Naive thymus-derived CD8-positive, alpha-beta T cell (primary cell): ENCODE measurements at places on chromosomes 3 and 15.

- DNase-seq, result no peak
Measured at GRCh38 chr3:37558580-37558979, 303.1 kb upstream of the CTDSPL start.

- no peak for DNase-seq
Measured at GRCh38 chr15:100771746-100772145, 107.9 kb upstream of the ALDH1A3 start.

- no peak for DNase-seq
Measured at GRCh38 chr3:183064475-183064874, 34.8 kb downstream of the MCCC1 start.

DNA sequence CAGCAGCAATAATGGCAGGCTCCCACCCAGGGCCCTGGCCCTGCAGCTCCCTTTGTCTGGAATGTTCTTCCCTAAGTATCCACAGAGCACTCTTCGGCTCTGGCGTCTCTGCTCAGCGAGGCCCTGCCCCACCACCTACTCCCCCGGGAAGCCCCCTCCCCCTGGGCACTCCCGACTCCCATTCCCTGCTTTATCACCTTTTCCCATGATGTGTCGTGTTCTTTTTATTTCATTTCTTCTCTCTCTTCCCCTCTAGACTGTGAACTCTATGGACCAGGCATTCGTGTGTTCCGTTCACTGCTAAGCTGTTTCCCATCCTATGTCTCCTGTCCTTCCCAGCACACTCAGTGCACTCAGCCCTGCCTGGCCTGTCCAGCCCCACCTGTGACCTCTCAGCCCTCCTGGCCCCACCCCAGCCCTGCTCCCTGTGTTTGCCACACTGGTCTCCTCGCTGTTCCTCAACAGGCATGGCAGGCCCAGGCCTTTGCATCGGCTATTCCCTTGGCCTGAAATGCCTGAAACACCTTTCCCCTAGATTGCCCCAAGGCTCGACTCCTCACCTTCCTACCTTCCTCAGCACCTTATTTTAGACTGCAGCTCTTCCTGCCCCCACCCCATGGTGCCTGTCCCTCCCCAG is 107.4 kb downstream of the TPRA1 start:
- no peak for DNase-seq

DNA sequence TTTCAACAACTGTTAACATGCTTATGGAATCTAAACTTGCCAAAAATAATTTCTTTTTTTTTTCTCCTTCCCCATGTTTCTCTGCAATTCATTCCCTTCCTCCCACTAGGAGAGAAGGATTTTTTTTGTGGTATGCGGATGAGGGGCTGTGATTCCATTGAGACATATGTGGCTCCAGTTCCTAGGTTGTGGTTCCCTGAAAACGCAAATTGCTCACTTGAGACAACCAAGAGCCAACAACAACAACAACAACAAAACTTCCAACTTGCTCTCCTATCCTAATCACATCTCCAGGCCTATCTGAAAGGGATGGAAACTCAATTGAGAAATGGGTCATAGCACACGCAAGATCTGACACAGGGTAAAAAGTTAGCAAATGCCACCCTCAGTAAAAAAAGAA is 406.5 kb upstream of the TGFBR2 start:
- no peak for DNase-seq

- no peak for DNase-seq
Measured at GRCh38 chr3:186330772-186331460, 31.1 kb downstream of the DGKG start.

- DNase-seq, result no peak
Measured at GRCh38 chr3:159766563-159767185, 222.0 kb upstream of the IL12A start.

- no peak for DNase-seq
Measured at GRCh38 chr3:69536306-69537020, 150.6 kb upstream of the FRMD4B start.

DNA sequence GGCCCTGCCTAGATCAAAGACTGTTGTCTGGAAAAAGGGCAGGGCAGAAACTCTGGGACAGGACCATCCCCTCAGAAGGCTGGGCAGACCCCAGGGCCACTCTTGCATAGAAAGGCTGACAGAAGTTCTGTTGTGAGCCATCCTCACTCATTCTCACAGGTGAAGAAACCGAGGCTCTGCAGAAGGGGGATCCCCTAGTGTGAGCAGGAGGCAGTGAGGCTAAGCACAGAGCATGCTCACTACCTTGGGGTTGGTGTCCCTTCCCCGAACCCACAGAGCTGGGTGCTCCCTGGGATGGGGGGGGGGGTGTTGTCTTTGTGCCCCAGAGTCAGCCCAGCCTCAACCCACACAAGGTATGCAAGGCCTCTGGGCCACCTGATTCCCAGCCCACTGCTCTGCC is 50.9 kb upstream of the TMEM115 start:
- DNase-seq, result no peak

GRCh38 chr3:73536336-73536895 is 88.3 kb downstream of the PDZRN3 start:
- no peak for DNase-seq

- no peak for DNase-seq
Measured at GRCh38 chr15:65177901-65178300, 7.2 kb downstream of the CLPX start.

GRCh38 chr3:7203969-7204847 is 343.3 kb downstream of the GRM7 start:
- DNase-seq, result no peak

DNA sequence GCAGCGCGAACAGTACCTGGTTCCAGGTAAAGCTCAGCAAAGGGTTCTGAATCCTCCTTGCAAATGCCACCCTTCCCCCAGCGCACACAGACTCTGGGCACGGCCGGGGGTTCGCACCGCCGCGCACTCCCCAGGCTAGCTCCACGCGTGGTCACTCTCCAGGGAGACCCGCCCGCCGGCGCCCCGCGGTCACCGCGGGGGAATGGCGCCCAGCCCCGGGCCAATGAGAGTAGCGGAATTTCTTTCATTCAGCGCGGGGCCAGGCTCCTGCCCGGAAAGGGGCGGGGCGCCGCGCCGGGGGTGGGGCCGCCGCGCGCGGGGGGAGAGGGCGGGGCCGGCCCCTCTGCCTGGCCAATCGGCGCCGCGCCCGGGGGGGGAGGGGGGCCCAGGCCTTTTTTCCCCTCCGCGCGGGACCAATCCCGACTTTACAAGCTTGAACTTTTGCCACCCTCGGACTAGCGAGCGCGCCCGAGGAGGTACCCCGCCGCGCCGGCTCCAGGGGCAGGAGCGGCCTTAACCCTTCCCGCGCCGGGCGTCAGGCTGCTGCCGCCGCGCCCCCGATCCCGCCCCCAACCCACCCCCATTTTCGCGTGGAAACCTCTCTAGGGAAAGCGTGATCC is 1.1 kb upstream of the SMAD6 start:
- DNase-seq, result peak; percentile 85

GRCh38 chr15:55031727-55032126 is 165.0 kb downstream of the RSL24D1 start:
- DNase-seq, result no peak

- no peak for DNase-seq
Measured at GRCh38 chr3:102537123-102537522, 102.3 kb downstream of the ZPLD1 start.

DNA sequence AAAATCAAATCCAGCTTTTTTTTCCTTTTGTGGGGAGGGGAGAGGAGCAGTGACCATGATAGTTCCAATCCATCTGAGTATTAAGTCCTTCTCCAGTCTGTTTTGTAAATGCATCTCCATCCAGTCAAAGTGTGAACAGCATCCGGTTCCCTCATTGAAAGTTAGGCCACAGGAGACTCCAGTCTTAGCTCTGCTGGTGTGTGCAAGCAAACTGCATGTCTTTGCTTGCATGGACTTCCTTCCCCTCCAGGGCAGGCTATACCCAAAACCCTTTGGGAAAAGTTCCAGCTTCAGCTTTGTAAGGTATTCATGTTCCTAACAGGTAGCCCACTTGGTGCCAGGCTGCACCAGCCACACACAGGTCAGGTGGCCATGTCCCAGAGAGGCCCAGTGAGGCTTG is 3.1 kb upstream of the MAN2C1 start:
- DNase-seq, result no peak

- DNase-seq, result no peak
Measured at GRCh38 chr3:25652921-25653320, 11.8 kb downstream of the TOP2B start.

- DNase-seq, result no peak
Measured at GRCh38 chr3:186340204-186340603, 21.8 kb downstream of the DGKG start.

DNA sequence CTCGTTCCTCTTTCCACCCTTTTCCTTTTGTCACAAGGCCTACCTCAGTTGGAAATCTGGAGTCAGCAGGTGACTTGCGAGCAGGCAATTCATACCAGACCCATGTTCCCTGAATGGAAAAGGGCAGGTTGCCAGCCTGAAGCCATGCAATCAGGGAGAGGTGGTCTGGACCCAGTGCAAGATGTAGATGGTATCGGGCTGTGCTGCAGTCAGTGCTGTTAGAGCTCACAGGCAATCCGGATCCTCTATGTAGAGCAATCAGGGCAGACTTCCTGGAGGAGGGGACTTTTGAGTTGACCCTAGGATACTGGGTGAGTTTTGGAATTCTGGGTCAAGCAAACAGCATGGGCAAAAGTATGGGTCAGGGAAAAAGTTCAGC is 18.9 kb downstream of the LOXL1 start:
- DNase-seq, result no peak

GRCh38 chr3:54014067-54014466 is 108.3 kb upstream of the CACNA2D3 start:
- no peak for DNase-seq

GRCh38 chr3:195873971-195874370 is 34.4 kb downstream of the TNK2 start:
- no peak for DNase-seq

- no peak for DNase-seq
Measured at GRCh38 chr3:142931222-142931621, 32.3 kb downstream of the PAQR9 start.

DNA sequence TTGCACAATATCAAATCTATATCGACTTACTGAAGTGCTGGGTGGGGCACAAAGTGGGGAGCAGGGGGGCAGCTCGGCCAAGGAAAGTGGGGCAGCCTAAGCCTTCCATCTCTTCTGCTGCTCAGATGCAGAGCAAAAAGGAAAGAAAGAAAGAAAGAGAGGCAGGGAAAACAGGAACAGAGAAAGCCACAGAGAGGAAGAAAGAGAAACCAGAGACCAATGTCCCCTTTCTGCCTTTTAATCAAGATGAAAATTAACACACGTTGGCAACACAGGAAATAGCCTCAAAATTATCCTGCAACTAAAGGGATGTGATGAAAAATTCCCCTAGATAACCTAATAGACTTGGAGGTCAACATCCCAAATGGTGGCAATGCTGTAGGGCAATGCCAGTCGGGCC is 72.2 kb upstream of the RAD18 start:
- no peak for DNase-seq

GRCh38 chr3:152382312-152383135 is 113.8 kb downstream of the MBNL1 start:
- no peak for DNase-seq
